ENCODE measurements at places on chromosomes 13 and 19.

DNA sequence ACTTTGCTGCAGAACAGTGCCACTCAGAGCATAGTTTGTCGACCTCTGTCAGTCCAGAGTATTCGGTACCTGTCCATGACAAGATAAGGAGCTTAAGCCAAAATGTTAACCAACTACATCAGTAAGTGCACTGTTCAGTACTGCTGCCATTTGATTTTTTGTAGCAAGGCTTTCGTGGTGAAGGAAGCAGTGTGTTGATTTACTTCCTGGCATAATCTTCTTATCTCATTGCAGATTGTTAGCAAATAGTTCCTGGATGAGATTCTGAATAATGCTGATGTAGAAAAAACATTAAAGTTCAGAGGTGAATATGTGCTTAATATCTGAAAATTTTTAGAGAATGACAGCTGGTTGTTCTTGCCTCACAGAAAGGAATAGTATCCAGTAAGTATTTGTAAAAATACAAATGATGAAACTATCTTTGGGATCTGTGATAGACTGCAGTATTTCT lies 85.7 kb downstream of the LRRC63 start:
- no peak for DNase-seq

- DNase-seq: peak; percentile 52
Measured at GRCh38 chr13:43159026-43159461, 135.7 kb downstream of the DNAJC15 start.

- peak; percentile 15 for DNase-seq
Measured at GRCh38 chr13:95387733-95388207, 86.5 kb upstream of the ABCC4 start.

GRCh38 chr19:16384688-16385087 lies 60.1 kb downstream of the KLF2 start:
- DNase-seq: no peak

DNA sequence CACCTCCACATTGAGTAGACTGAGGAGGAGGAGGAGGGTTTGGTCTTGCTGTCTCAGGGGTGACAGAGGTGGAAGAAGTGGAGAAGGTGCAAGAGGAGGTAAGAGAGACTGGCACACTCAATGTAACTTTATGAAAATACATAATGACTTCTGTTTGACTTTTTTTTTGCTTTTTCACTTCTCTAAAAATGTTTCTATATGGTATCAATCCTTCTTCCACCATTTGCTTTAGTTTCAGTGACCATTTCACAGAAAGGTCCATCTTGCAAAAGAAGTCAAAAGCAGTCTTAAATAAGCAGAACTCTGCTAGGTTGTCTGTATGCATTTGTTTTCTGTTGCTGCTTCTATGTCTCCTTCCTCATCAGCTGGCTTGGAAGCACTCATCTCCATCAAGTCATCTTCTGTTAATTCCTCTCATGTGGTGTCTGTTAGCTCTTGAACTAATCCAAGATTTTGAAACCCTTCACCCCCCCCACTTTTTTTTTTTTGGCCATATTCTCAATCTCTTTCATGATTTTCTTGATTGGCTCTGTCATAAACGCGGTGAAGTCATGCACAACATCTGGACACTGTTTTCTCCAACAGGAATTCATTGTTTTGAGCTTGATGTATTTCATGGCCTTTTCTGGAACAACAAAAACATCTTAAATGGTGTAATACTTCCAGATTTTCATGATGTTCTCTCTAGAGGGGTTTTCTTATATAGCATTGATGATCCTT lies 80.8 kb downstream of the KL start:
- no peak for DNase-seq

DNA sequence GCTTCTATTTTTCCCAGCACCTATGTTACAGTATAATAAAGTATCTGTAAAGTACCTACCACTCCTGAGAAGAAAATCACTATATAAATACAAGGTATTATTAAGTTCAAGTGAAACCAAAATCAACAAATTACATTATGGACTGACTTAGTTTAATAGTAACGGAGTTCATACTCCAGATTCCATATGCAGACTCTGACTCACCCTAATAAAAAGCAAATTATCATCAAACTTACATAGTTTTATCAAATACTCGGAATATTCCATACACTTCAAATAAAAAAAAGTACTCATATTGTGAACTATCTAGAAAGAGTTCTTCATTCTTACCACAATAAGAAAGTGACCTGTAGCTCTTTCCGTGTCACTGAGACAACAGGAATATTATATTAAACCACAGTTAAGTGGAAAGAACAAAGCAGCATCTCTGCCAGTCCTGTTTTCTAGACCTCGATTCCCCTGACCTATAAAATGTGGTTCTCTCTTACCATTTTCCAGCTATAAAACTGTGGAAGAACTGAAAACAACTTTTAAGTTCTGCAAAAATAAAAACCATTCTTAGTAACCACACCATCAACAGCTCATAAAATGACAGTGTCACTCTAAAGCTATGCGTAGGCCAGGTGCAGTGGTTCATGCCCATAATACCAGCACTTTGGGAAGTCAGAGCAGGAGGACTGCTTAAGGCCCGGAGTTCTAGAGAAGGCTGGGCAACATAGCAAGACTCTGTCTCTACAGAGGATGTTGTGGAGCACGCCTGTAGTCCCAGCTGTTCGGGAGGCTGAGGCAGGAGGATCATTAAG lies 42.6 kb downstream of the USP12 start:
- no peak for DNase-seq

All from COR-L47 (cell line).